ENCODE measurements at places on chromosomes 16 and 17.
A peak's percentile ranks its signal among the peaks of the same experiment; 100 is the strongest.

DNA sequence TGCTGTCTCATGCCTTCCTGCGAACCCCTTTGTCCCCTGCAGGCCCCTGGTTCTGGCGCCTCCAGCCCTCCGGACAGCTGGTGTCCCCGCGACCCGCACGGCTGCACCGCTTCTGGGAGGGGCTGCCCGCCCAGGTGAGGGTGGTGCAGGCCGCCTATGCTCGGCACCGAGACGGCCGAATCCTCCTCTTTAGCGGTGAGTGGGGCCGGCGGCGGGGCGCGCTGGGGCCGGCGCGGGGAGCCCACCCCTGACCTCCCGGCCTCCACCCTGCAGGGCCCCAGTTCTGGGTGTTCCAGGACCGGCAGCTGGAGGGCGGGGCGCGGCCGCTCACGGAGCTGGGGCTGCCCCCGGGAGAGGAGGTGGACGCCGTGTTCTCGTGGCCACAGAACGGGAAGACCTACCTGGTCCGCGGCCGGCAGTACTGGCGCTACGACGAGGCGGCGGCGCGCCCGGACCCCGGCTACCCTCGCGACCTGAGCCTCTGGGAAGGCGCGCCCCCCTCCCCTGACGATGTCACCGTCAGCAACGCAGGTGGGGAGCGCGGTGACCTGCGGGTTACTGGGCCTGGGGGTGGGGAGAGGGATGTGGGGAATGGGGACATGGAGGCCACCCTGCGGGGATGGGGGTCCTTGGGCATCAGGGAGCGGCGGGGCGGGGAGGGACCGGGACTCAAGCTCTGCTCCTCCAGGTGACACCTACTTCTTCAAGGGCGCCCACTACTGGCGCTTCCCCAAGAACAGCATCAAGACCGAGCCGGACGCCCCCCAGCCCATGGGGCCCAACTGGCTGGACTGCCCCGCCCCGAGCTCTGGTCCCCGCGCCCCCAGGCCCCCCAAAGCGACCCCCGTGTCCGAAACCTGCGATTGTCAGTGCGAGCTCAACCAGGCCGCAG lies 7.1 kb upstream of the IL32 start:
- DNase-seq: no peak

DNA sequence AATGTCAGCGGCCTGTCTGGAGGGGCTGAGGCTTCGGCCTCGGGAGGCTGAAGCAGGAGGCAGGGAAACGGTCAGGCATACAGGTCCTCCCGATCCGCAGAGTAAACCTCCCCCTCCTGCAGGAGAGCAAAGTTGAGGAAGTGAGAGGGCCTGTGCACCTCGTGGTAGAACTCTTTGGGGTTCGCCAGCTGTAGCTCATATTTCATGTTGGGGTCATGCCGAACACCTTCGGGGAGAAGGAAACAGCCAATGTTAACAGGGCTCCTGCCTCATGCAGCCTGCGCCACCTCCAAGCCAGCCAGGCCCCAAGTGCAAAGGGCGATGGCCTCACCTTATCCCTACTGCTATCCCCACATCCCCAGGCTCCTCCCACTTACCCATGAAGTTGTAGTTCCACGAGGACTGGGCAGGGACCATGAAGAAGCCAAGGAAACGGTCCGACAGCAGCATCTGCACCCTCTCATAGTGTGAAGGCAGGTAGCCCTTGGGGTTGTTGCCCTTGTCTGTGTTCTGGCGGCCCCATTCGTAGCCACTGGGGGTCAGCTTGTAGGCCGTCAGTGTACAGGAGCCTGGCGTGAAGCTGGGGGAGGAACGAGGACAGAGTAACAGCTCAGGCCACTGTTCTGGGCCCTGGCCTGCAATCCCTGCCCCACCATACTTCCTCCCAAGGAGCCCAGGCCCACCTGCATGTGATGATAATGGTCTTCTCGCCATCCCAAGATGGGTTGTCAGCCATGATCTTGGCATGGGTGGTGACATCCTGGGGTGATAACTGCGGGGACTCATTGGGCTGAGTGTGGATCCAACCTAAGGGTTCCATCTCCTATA lies 1.3 kb upstream of the RILP start:
- no peak for DNase-seq

DNA sequence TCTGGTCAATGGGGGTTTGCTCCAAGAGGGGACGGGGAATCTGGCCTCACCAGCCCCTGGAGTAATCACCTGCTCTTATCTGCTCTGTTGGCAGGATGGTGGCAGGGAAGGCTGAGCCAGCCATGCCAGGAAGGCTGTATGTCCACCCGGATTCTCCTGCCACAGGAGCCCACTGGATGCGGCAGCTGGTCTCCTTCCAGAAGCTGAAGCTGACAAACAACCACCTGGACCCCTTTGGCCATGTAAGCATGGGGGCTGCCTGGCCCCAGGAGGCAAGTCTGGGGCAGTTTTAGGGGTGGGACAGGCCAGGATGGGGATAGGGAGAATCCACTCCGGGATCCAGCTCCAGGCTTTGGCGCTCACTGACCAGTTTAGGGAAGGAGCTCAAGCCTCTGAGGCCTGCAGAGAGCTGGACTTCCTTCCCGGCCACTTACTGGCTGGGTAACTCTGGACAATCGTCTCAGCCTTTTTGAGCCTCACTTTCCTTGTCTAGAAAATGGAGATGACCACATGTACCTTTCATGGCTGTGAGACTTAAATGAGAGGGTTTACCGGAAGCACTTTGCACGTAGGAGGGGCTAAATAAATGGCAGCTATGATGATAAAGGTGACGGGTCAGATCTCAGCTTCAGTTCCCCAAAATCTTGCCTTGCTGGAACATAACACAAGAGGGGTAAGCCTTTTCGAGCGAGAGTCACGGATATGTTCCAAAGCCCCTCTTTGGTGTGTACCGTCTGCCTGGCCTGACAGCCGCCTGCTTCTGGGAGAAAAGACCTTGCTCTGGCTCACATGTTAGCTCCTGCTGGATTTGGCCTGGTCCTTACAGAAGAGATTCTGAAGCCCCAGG lies 15.4 kb downstream of the TBX4 start:
- no peak for DNase-seq

DNA sequence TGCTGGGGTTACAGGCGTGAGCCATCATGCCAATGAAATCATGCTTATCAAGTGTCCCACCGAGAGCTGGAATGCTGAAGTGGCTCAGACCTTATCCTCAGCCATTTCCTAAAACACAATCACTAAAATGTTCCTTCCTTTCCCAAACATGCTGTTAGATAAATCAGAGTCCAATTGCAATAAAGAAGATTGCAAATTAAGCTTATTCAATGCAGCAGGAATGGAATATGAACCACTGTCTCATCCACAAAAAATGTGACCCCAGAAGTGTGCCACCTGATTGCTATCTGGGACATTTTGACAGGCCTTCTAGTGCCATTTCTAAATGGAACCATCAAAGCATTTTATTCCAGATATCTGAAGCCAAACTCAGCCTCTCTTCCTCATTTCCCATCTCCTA lies 205.5 kb upstream of the CDH11 start:
- no peak for DNase-seq

GRCh38 chr17:65660947-65661346 lies 99.5 kb upstream of the AXIN2 start:
- DNase-seq: peak; percentile 43
